Activated CD4-positive, alpha-beta memory T cell treated with anti-CD3 and anti-CD28 coated beads for 36 hours (primary cell): ENCODE measurements at places on chromosomes 5 and 9. TPM values are rescaled to one million over a fixed set of nuclear protein-coding genes. Genes with fewer than 3 reads are reported as not detected.

DNA sequence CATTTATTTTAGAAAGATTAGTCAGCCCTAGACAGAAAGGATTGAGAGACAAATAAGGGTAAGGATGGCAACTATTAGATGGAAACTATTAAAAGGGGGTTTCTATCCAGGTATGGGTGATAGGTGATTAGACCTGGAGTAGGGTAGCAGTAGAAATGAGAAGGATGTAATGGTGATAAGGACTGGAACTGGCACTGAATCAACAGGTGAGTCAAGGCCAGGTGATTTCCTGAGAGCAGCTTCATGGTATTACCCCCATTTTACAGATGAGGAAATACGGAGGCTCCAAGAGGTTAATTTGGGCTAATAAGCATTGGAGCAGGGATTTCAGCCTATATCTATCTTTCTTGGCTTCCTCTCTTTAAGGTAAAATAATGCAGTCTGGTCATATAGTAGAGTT is 55.7 kb downstream of the CAST start:
- H3K4me3 ChIP-seq = no peak overlapping the region
- no peak for DNase-seq
- no peak overlapping the region for H3K27ac ChIP-seq
- H3K27me3 ChIP-seq = no peaks in the 10 kb centered on the region
- peaks cover 49% of the 10 kb centered on the region for H3K4me1 ChIP-seq

DNA sequence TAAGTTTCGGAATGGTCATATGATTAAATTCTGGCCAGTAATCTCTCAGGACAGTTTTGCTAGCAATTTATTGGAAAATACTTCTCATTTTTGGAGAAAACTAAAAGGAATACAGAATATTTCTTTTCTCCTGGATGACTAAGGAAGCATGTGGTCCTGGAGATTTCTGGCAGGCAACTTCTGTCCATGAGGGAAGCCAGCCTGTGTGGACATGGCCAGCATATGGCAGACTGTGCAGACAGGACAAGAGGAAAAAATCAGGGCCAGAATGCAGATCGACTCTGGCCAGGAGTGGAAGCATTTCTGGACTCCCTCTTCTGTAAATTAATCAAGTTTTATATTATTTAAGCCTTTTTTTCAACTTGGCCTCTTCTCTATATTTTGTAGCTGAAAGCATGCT is 100.4 kb upstream of the CDH18 start:
- DNase-seq = no peak
- no peaks in the 10 kb centered on the region for H3K27me3 ChIP-seq
- no peak overlapping the region for H3K27ac ChIP-seq
- no peaks in the 10 kb centered on the region for H3K36me3 ChIP-seq

DNA sequence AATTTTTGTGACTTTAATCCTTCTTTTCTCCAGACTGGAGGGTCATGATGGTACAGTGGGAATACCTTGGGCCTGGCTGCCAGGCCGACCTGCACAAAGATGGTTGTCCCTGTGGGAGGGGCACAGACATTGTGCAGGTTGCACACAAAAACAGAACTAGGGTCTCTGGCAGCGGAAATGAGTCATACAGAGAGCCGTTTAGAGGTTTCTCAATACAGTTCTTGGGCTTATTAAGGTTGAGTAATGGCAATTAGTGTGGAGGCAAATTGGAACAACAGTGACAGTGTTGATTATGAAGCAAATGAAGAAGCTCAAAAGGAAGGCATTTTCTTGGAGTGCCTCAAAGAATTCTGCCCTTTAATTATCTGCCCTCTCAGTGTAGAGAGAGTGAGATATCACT is 173.6 kb downstream of the TENT4A start:
- H3K36me3 ChIP-seq = no peaks in the 10 kb centered on the region
- H3K27ac ChIP-seq = no peak overlapping the region
- H3K4me3 ChIP-seq = no peak overlapping the region
- no peak for DNase-seq
- H3K4me1 ChIP-seq = no peaks in the 10 kb centered on the region

DNA sequence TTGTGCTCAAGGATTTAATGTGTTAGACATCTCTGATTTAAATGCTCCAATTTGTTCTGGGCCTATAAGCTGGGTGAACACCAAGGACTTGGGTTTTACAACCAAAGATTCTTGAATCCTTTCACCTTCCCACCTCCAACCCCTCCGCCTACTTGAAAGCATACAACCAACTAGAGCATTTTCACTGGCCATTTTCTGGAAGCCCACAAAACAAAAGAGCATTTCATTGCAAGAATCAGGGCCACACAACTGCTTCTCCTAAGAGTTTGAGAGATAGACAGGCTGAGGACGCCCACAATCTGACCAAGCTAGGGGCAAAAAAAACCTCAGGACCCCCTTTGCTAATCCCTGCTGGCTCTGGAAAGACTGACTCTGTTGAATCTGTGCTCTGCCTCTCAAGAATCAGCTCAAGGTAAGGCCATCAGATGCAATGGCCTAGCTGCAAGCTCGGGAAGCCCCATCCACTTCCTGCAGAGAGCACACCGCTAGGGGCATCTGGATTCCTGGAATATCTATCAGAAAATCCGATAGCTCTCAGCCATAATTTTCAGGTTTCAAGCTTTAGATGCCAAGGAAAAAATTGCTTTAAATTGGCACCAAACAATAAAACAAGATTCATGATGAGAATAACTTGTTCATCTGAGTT is 57.7 kb downstream of the RETREG1 start:
- no peaks in the 10 kb centered on the region for H3K36me3 ChIP-seq
- DNase-seq = no peak
- H3K4me1 ChIP-seq = no peaks in the 10 kb centered on the region
- no peak overlapping the region for H3K4me3 ChIP-seq
- no peak overlapping the region for H3K27ac ChIP-seq

PRUNE2 gene
- total RNA-seq = 0.43 TPM
